Stimulated activated CD8-positive, alpha-beta memory T cell treated with anti-CD3 and anti-CD28 coated beads, Interleukin-2, amount 100 ng/mL, for 1 hour (primary cell): ENCODE measurements at places on chromosomes 5 and 9.
A peak's percentile ranks its signal among the peaks of the same experiment; 100 is the strongest.

- no peak for DNase-seq
These were observed 264.7 kb upstream of the CCNG1 start for GRCh38 chr5:163172540-163173338.

DNA sequence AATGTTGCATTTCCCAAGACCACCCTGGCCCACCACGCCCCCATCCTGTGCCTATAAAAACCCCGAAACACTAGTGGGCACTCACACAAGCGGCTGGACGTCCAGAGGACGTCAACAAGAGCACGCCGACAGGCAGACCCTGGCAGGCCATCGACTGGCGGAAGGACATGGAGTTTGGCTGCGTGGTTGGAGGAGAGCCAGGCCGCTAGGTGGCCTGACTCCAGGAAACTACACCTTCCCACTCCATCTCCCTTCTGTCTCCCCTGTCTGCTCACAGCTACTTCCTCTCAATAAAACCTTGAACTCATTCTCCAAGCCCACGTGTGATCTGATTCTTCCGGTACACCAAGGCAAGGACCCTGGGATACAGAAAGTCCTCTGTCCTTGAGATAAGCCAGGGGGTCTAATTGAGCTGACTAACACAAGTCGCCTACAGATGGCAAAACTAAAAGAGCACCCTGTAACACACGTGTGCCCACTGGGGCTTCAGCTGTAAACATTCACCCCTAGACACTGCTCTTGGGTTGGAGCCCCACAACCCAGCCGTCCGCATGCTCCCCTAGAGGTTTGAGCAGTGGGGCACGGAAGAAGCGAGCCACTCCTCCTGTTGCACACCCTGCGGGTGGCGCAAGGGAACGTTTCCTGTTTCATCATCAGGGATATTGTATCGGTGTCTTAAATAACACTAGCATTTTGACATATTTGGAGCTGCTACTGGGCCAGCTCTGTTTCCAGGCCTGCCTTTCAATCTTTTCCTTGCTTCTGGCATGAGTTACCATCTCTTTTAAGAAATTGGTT, 54.5 kb upstream of the TAF11L2 start:
- DNase-seq: no peak

- no peak for DNase-seq
These were observed 1997.6 kb upstream of the WWC1 start for GRCh38 chr5:166293892-166294291.

GRCh38 chr5:52903142-52903541, 86.0 kb upstream of the ITGA2 start:
- no peak for DNase-seq

GRCh38 chr9:93159601-93160471, 24.1 kb upstream of the WNK2 start:
- DNase-seq: peak; percentile 33

DNA sequence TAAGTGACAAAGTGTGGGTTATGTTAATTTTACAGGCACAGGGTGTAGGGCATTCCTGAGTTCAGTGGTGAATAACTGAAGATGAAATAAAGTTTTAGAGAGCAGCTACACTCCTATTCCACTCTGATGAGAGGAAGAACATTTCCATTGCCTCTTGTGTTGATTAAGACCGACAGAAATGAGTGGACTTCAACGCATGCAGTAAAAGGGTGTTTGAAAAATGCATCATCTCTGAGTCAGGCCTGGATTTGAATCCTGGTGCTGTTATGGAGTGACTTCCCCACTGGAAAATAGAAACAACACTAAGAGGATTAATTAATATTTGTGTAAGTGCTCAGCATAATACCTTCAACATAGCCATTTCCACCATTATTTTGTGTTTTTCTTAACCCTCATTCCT, 86.3 kb downstream of the PRR16 start:
- DNase-seq: no peak

DNA sequence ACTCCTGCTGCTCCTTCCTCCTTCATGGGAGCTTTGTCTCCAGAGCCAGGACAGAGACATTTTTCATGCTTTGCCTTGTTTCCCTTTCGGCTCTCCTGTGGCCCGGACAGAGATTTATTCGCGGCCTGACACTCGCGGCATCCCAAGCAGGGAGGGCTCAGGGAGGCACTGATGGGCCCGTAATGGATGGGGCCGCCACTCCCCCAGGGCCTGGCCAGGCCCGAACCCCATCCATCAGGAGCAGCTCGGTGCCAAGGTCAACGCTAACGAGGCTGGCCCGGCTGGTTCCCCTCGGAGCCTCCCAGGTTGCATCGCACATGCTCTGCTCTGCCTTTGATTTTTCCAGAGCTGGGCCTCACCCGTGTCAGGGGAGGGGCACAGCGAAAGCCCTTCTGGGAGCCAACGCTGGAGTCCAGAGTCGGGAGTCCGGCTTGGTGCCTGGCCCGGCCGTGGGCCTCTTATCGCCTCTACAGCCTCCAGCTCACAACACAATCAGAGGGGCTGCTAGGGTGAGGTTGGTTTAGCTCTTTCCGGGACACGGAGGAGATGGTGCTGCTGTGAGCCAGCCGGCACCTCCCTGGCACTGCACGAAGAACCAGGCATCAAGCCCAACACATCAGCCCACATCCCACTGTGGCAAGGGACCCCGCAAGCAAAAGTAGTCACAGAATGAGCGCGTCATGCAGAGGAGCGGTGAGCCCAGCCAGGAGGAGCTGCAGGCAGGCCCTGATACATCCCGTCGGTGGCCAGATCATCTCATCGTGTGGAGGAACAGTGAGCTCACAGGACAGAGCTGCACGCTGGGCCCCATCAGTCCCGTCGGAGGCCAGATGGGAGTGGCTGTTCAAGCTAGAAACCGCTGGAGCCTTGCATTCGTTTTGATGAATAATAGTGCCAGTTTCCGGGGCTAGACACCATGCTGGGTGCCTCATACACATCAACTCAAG, 72.2 kb upstream of the BARHL1 start:
- DNase-seq: no peak

- no peak for DNase-seq
These were observed at the start of gene MYO10 for GRCh38 chr5:16936150-16936988. MYO10 (minus strand) TSS chr5:16936288; CDS start chr5:16935808, 480 bp downstream.

- no peak for DNase-seq
These were observed 9.1 kb downstream of the OR2V1 start for GRCh38 chr5:181121675-181122561.
